Mucosa of gallbladder (tissue), 1 donor: ENCODE measurements at places on chromosomes 11 and 22. TPM values are rescaled to one million over a fixed set of nuclear protein-coding genes. Genes with fewer than 3 reads are reported as not detected.

FGF4 gene
- not detected for total RNA-seq

SLC22A9 gene
- total RNA-seq, result 0.72 TPM

DNA sequence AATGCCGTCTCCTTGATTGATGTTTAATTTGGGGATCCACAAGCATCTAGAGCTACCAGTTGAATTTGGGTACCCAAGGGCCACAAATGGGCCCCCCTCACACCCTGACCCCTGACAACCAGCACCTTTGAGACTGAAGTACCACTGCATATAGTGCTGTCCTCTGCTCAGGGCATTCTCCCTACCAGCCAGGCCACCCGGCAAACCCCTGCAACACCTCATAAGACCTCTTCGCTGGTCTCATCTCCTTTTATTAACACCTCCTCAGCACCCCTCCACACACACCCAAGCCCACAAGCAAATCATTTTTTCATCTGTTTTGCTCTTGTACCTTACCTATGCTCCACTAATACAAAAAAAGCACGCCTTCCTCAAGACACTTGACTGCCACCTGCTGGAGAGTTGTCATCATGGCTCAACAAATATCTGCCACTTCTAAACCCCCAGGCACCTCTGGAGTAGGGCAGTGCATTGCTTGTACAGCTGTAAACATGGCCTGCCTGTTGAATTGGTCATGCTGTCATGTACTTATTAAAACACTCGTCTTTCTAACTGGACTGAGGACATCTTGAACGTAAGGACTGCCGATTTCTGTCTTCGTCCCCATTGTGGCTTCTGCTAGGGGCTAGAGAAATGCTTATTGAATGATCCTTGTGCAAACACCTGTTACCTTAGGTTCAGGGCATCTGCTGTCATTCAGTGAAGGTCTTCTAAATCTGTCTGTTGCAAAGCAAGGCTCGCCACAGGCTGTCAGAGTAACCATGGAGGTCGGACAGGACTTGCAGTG is 66.5 kb downstream of the BMAL1 start:
- peak; percentile 70 for DNase-seq

FOLR3 gene
- total RNA-seq, result 0.26 TPM

DNA sequence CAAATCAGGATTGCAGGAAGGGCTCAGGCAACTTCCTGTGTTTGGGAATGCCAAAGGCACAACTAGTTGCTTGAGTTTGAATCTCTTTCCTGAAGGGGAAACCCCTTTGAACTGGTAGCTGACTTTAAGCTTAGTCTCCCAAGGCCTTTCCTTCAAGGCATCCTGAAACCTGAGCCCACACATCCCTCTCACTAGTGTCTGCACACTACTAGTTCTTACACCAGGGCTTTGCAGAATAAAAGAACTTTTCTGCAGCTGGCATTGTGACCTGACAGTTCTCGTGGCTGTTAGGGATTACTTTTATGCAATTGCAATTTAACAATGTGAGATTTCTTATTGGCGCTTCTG is 95.4 kb downstream of the EXT2 start:
- no peak for DNase-seq

DNA sequence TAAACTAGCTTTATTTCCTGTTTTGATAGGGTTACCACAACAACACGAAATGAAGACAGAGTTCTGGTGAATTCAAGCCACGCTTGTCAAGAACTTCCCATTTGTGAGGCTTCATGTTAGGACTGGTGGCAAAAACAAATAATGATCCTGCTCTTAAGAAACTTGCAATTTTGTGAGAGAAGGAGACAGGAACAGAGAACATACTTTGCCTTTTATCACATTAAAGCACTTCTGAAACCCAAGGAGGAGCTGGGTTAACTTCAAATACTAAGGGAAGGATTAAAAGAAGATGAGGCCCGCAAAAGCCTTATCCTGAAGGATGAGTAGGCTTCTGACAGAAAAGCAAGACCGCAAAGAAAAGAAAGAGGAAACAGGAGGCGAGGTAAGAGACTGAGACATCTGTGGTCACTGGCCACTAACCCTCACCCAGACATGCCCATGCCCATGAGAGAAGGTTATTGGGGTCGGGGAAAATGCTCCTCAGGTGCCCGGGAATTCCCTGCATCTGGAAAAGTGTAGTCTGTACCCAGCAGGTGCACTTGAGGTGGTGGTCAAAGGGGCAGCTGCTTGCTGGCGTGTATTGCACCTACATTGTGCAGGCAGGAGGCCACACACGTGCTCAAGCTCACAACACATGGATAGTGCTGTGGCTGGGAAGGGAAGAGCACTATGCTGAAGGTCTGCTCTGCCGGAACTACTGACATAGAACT is 50.5 kb downstream of the MAPK1 start:
- peak; percentile 27 for DNase-seq

DNA sequence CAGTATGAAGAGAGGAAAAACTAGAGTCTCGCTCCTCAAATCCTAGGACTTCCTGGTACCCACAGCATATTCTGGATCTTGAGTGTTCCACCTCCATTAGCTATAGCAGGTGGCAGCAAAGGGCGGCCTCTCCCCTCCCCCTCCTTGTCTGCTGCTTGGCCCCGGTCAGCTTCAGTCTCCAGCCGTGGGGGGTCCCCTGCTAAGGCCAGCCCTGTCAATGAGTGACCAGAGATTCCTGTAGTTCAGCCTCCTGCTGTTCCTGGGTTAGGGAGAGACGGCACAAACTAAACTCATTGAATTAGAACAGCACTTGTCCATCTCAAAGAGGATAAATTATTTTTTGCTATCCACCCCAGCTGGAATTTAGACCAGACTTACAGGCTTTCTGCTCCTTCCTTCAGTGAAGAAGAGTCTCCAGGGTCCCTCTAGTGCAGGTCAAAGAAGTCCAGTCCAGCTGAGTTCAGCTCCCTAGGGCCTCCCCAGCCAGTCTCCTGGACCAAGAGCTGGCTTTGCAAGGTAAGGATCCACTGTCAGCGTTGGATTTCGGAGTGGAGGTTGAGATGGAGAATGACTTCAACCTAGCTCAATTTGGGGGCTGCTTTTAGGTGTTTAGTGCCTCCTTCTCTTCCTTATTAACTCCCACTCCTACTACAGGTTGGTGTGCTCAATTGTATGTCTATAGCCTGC is 1.1 kb upstream of the PHLDB1 start:
- DNase-seq, result no peak

OR51E1 gene
- 0.37 TPM for total RNA-seq

DNA sequence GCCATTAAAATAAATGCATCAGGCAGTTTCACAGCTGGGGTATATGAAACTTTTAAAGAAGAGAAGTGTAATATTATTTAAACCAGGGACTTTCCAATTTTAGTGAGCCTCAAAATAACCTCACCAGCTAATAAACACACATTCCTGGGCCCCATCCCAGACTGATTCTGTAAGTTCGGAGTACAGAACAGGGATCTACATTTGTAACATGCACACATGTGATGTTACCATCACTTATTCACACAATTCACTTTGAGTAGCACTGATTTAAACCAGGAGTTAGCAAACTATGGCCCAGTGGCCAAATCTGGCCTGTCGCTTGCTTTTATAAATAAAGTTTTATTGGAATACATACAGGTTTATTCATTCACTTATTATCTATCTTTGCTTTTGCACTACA is 62.0 kb downstream of the STK33 start:
- no peak for DNase-seq

GRCh38 chr11:65764434-65764833 is 16.3 kb downstream of the AP5B1 start:
- DNase-seq, result no peak

BIRC3 gene
- 20.2 TPM for total RNA-seq

DNA sequence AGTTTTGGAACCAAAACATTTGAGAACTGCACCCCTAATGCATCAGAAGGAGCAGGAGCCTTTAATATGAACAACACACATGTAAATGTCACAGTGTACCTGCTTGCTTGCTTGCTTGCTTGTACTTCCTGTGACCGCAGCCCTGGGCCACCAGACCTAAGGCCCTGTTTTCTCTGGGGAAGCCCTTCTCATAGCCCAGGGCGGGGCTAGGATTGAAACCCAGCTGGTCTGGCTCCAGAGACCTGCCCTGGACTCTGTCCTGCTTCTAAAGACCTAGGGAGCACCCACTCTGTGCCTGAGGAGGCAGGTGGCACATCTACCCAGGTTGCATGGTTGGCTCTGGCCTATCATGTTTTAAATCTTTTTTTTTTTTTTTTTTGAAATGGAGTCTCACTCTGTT is 7.6 kb upstream of the MCM5 start:
- DNase-seq, result no peak

TIGD3 gene
- total RNA-seq, result 0.29 TPM

- no peak for DNase-seq
Observed at GRCh38 chr11:35794850-35795249, 132.3 kb downstream of the TRIM44 start.

UBQLN3 gene
- 0.26 TPM for total RNA-seq
